IPS DF 6.9 (cell line): ENCODE measurements at places on chromosomes 1 and 21.
A peak's percentile ranks its signal among the peaks of the same experiment; 100 is the strongest.

- DNase-seq = no peak
Measured at GRCh38 chr1:22919341-22920025, 53.2 kb downstream of the LACTBL1 start.

DNA sequence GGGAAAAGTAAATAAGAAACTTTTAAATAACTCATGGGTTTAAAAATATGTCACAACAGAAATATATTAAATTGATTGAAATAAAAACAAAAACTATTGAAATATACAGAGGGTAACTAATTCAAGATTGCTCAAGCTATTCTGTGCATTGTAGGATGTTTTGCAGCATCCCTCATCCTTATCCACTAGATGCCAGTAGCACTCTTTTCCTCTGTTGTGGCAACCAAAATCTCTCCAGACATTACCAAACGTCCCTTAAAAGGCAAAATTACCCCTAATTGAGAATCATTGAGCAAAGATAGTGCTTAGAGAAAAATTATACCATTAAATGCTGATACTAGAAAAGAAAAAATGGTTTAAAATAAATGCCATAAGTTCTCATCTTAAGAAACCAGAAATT is 682.6 kb downstream of the RWDD3 start:
- DNase-seq = peak; percentile 25

GRCh38 chr1:31815752-31816500 is at the start of gene SPOCD1:
SPOCD1 (minus strand) TSS chr1:31816022; CDS start chr1:31815333, 689 bp downstream.
- DNase-seq = peak; percentile 87

DNA sequence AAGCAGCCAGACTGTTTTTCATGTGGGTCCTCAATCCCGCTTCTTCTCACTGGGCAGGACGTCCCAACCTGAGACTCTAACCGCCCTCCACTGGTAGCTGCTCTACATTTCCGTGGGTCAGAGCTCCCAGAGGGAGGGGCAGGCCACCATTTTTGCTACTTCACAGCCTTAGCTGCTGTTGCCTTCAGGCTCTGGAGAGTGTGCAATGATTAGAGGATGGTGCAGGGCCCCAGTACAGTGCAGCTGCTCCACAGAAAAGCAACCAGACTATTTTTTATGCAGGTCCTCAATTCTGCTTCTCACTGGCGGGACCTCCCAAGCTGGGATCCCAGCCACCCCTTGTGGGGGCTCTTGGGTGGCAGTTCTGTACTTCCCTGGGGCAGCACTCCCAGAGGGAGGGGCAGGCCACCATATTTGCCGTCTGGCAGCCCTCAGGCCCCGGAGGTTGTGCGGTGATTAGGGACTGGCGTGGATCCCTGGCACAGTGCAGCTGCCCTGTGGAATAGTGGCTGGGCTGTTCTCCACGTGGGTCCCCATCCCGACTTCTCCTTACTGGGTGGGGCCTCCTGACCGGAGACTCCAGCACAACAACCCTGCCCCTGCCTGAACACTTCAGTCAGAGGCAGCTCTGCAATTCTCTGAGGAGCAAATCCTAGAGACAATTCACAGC is 647.6 kb upstream of the PKN2 start:
- no peak for DNase-seq

GRCh38 chr1:57142169-57142568 is 176.4 kb upstream of the C8B start:
- no peak for DNase-seq

- DNase-seq = peak; percentile 25
Measured at GRCh38 chr1:245888809-245889208, 618.3 kb downstream of the SMYD3 start.

DNA sequence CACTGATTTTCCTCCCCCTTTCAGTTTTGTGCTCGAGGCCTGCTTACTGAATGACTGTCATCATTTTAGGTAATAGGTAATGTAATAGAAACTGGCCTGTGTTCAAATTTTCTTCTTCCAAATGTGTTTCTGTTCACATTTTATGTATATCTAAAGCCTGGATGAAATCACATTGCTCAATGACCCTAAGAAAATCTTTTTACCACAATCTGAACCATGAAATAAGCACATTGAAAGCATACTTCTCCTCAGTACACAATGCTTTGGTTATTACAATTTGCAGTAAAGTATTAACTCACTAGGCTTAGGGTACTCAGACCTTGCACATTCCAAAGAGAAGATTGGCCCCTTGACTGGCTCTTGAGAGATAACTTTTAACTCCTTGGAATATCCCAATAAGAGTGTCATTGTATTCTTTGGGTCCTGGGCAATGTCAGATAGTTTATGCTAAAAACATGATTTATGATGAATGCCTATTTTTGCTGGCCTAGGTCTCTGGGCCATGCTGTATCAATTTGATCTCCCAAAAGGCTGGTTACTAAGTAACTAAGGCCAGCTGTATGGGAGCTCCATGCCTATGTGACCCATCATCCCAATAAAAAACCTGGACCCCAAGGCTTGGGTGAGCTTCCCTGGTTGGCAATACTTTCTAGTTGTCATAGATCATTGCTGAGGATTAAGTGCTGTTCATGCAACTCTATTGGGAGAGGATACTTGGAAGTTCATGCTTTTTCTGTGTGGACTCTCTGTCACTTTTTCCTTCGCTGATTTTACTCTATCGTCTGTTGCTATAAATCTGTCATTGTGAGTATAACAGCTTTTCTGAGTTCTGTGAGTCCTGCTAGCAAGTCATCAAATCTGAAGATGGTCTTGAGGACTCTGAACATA is 293.9 kb downstream of the GRIK1 start:
- no peak for DNase-seq

- DNase-seq = no peak
Measured at GRCh38 chr1:206050655-206051235, 2.2 kb upstream of the RHEX start.

DNA sequence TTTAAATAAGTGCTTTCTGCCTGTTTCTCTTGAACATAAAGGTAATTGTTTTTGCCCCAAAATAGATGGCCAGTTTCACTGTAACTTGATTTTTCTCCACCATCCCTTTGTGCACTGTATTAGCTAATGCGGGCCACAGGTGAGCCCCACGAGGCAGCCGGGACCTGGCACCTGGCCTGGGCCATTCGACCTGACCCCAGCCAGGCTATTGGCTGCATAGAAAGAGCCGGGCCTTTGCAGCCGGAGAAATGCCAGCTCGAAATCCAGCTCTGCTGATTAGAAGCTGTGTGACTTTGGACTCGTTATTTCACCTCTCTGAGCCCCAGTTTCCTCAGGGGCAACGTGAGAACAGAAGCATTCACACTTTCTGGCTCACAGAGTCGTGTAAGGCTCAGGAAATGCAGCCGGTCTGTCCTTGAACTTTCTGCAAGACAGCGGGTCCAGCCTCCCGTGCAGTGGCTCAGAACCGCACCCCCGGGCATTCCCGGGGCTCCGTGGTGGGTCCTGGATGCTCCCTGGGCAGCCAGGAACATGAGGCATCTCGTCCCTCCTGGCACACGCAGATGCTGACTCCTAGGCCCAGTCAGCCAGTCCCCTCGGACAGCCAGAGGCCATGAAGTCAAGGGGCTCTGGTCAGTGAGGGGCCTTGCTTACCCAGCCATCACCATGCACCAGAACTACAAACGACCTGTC is 37.4 kb upstream of the ACTRT2 start:
- no peak for DNase-seq

GRCh38 chr1:192065087-192065486 is 93.2 kb upstream of the RGS18 start:
- no peak for DNase-seq

GRCh38 chr1:101435831-101436511 is 199.2 kb downstream of the S1PR1 start:
- DNase-seq = no peak

DNA sequence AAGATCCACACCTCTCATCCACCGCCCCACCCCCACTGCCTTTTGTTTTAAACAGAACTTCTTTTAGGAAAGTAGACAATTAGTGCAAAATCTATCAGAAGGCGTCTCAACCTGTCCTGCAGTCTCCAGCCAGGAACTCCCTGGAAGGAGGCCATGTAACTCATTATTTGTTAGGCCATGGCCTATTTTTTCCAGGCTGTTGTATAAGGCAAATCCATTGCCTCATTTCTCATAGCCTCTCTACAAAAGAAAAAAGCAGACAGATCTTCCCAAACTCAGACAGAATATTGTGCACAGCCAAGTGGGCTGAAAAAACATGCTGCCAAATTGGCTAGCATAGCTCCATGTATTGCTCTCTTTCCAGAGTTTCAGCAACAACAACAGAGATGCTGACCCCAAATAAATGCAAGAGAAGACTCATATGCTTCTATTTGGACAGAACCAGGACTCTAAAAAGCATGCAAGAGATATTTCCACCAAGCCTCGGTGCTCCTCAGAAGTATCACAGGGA is 770.7 kb upstream of the CXADR start:
- DNase-seq = no peak

DNA sequence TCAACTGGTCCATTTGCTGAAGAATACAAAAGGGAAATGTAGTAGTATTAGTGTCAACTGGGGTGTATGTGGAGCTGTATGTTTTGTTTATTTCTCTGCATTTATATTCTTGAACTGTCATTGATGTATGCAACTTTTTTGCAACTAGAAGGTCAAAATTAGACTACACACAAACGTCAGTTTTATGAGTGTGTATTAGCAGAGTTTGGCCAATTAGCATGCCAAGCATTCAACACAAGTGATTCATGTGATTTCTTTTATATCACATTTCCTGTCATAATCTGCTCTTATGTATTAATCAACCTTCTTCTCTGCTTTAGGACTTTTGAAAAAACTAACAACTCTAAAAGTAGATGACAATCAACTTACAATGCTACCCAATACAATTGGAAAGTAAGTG is 211.1 kb downstream of the LRRC40 start:
- no peak for DNase-seq

GRCh38 chr1:212504171-212504803 is 71.6 kb downstream of the NENF start:
- DNase-seq = no peak

DNA sequence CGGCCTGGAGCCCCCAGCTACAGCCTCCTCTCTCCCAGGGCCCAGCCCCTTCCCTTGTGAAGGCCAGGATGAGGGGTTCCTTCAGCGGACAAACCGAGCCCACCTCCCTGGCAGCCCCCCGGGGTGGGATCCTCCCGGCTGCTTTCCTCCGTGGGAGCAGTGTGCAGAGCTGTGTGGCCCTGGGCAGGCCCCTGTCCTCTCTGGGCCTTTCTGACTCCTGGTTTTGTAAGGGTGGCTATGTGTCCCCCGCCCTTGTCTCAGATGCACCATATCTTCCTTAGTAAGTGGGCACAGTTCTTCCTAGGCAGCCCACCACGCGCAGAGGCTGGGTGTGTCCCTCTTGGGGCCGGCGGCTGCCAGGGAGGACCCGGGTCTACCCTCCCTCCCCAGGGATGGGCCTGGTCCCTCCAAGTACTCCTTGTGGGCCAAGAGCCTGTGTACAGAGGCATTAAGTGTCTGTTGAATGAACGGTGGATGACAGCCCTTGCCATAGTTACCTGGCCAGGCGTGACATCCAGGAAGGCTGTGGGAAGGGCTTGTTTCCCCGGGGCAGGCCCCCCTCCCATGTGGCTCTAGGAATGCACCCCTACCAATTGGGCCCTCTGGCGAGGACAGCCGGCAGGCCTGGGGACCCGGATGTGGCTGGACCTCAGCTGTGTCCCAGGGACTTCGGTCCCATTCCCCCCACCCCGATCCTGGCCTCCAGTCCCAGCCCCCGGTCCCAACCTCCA is 3.8 kb downstream of the SMIM1 start:
- no peak for DNase-seq

GRCh38 chr1:236425031-236425663 is 31.1 kb downstream of the EDARADD start:
- no peak for DNase-seq
